ENCODE measurements at places on chromosomes 16 and 17.

GRCh38 chr16:79970551-79971236, 370.2 kb upstream of the MAF start:
- DNase-seq: peak; percentile 50

DNA sequence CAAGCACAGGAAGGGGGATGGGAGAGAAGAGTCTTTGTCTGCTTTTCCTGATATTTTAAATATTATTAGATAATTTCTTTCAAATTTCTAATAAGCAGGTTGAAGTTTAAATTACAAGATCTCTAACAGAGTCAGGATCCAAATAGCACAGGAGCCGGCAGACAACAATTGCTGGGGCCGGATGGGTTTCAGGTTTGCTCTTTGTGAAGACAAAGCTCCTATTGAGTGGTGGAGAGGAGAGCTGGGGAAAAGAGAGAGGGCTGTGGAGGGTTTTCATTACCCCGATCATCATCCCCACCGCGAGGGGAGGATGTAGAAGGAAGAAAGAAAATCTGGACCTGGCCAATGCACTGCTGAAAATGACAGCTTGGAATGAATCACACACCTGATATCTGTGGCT, 197.3 kb downstream of the SOX9 start:
- DNase-seq: no peak

- DNase-seq: no peak
These were observed 7.2 kb upstream of the MRPS23 start for GRCh38 chr17:57856792-57857620.

- DNase-seq: no peak
These were observed 3.1 kb upstream of the TBCD start for GRCh38 chr17:82748756-82749155.

DNA sequence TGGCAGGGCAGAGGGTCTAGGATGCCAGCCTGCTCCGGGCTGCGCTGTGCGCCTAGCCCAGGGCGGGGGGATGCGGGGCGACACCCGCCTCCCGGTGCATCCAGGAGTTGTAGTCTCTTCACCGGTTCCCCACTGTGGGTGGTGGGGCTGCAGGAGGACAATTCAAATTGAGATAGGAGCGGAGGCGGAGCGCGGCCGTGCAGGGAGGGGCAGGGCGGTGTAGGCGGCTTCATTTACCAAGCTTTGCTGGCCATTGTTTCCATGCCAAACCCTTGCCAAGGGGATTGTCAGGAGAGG, 2047.4 kb downstream of the TP53TG3F start:
- DNase-seq: peak; percentile 14

DNA sequence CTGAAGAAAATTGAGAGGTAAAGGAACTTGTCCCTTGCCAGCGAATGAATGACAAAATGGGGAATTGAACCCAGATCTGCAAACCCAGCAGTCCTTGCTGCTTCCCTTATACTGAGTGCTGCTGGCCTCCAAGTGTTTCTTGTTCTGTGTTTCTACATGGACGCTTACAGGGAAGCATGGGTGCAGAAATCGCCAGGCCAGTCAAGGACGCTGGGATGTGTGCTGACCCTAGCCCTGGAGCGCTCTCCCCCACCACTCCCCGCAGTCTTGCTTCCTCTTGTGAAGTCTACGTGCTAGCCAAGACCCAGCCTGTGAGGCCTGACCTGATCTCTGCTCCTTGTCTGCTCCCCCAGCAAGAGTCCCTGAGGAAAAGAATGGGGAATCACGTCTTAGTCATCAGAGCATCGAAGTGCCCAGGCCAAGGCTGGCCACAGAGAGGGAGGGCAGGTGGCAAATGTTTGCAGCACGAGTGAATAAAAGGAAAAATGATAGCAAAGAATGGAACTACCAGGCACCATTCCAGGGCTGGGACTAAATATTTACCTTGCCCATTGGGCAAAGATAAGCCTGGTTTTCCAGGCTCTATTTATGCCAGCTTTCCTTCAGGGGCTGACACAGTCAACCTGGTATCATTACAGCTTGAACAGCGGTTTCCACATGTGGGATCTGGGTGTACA, 17.4 kb downstream of the CA4 start:
- DNase-seq: peak; percentile 44

- no peak for DNase-seq
These were observed 546.0 kb upstream of the PSMD7 start for GRCh38 chr16:73750639-73751038.

DNA sequence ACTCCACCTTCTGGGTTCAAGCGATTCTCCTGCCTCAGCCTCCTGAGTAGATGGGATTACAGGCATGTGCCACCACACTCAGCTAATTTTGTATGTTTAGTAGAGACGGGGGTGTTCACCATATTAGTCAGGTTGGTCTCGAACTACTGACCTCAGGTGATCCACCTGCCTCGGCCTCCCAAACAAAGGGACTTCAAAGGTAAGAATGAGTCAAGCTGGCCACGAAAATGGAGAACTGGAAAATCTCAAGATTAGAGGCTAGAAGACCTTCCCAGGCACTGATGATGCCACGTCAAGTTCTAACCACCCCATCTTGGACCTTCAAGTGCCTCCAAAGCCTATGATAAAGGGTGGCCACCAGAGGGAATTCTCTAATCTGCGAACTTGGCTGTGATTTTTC, 1.3 kb upstream of the CCL15 start:
- no peak for DNase-seq

- no peak for DNase-seq
These were observed 73.6 kb downstream of the SOCS1 start for GRCh38 chr16:11182411-11182810.

- DNase-seq: no peak
These were observed 30.1 kb downstream of the VPS35 start for GRCh38 chr16:46658925-46659324.

- no peak for DNase-seq
These were observed 218.7 kb downstream of the NTN1 start for GRCh38 chr17:9239793-9240658.

DNA sequence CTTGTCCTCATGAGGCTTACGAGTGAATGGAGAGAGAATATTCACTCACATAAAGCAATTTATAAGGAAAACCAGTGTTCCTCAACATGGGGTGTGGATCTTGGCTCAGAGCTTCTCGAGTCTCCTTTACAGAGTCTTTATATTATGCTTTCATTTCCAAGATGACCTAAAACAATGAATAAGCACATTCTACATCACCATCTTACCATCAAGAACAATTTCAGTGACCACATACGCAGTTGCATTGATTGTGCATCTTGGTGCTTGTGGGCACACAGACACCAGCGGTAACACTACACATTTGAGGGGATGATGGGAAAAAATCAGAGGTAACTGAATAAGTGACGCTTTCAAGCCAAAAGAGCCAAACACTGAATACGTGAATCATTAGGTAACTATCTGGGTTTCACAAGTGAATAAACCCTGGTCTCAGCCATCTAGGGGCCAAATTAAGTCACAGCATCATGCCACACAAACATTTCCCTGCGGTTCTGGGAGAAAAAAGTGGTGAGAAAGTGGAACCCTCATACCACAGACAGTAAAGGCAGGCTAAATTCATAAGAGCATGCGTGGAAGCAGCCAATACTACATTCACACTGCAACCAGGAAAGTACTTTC, 9.4 kb downstream of the CWC25 start:
- DNase-seq: peak; percentile 36

- no peak for DNase-seq
These were observed 268.0 kb upstream of the IRX3 start for GRCh38 chr16:54554581-54554980.

DNA sequence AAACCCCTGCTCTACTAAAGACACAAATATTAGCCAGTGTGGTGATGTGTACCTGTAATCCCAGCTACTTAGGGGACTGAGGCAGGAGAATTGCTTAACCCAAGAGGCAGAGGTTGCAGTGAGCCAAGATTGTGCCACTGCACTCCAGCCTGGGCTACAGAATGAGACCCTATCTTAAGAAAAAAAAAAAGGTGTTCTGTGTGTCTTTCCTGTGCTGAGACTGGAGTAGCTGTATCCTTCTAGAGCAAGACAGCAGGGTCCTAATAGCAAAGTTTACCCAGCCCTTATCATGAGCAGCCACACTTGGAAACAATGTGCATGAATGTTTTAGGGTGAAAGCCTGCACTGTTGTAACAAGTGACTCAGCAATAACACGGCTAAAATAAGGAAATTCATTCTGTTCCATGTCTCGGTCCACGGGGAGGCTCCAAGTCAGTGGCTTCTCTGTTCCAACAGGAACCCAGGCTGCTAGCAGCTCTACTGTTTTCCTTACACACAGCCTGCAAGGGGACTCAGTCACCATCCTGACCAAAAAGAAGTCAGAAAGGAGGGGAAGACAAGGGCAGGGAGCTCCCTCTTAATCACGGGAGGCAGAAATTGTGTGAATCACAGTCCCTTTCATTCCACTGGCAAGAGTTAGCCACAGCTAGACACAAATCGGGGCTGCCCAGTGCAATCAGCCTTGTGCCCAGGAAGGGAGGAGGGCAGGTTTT, 7.1 kb upstream of the SLC5A11 start:
- DNase-seq: peak; percentile 61

DNA sequence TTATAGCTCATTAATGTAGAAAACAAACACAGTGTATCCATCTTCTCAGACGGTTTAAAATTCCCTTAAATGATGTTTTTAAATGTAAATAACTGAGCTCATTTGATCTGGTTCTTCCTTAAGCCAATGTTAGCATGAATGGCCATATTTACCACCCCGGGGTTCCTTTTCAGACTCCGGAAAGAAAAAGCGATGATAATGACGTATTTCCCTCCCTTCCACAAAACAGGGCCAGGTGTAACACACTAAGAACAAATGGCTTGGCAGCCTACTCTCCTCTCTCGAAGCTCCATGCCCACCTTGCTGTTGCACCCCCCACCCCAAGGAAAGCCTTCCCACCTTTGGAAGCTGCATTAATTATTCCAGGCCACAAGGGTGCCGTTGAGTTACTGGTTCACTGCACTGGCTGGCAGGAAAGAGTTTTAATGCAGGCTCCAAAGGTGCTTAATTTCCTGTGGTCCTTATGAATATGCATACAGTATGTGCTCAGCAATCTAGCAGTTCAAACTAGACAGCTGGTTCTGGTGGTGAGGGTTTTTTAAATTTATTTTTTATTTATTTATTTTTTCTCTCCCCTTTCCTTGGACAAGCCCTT, 378.9 kb downstream of the WWOX start:
- no peak for DNase-seq

GRCh38 chr16:81861503-81861902, 82.4 kb downstream of the PLCG2 start:
- DNase-seq: peak; percentile 20

DNA sequence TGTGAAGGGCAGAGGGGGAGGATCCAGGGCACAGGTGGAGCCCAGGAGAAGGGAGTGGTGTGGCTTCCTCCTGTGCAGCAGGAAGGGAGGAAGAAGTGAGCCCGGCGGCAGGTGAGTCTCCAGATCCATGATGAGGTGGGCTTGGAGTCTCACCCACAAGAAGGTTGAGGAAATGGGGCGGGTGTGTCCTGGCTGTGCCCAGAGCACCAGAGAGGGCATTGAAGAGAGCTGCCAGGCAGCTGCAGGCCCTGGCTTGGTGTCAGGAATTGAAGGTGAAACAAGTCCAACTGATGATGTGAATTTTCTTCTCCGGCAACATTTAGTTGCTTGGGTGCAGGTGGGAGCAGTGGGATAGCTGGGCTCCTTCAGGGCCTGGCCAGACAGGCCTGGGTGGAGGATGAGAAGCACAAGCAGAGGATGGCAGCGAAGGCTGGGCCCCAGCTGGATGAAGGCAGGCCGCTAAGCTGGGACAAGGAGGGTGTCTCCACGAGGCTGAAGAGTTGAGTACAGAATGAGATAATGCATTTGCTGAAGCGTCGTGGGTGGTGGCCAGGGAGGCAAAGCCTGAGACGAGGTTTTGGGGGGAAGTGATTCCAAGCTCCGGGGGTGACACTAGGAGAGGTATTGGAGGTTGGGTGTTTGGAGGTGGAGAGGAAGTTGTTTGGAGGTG, 18.3 kb downstream of the NT5M start:
- no peak for DNase-seq

- no peak for DNase-seq
These were observed 593 bp upstream of the WDR45B start for GRCh38 chr17:82648742-82649331.

DNA sequence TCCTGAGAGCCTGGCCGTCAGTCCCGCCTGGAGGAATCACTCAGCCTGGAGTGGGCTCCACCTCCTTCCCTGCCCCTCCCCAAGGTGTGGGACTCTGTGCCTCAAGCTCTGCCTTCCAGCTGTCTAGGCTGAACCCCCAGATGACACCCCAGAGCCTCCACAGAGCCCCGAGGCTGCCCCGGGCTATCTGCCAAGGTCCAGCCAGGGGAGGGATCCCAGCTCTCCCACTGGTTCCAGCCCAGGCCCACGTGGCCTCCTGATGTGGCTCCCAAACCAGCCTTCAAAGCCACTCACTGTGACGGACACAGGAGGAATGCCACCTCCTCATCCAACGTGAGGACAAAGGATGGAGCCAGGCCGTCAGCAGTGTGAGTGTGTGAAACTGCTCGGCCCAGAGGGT, 45.6 kb upstream of the ENPP7 start:
- no peak for DNase-seq

DNA sequence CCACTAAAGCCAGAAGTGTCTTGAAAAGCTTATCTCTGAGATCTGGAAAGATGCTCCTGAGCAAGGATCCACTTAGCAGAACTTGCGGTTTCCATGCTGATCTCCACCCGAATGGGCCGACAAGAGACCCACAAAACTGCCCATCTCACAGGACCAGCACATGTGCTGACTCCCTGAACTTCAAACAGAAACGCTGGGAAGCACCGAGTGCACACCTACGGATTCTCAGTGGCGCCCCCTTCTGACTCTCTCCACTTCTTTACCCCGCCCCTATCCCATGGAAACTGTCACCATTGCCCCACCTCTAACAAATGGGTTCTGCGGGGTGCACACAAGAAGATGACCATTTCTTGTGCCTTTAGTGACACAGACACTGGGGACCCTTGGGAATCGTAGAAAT, 21.4 kb downstream of the CDRT4 start:
- DNase-seq: no peak

DNA sequence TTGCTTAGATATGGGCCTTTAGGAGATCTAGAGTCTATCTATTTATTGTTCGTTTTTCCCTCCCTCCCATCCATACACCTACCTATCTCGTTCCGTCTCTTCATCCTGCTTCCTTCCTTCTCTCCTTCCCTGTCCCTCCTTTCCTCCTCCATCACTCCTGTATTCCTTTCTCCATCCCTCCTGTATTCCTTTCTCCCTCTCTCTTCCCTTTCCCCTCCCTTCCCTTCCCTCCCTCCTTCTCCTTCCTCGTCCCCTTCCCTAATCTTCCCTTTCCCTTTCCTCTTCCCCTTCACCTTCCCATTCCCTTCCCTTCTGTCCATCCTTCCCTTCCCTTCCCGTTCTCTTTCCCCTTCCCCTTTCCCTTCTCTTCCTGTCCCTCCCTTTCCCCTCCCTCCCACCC, 10.6 kb downstream of the GP2 start:
- no peak for DNase-seq

DNA sequence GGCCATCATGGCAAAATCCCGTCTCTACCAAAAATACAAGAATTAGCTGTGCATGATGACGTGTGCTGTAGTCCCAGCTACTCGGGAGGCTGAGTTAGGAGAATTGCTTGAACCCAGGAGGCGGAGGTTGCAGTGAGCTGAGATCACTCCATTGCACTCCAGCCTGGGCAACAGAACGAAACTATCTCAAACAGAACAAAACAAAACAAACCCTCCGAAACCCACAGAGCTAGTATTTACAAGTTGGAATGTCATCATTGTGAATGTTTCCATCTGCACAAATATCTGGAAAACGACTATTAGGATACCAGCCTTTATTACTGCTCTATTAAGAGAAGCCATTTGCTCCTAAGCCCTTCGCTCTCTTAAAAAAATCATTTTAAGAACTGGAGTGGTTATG, 26.0 kb downstream of the SMARCE1 start:
- DNase-seq: no peak
